Stimulated activated CD4-positive, alpha-beta T cell treated with anti-CD3 and anti-CD28 coated beads, Interleukin-4, amount 100 ng/mL, for 4 hours (primary cell): ENCODE measurements at places on chromosomes 6 and 20.

- DNase-seq, result no peak
Observed at GRCh38 chr6:24740861-24741260, 21.9 kb upstream of the C6orf62 start.

DNA sequence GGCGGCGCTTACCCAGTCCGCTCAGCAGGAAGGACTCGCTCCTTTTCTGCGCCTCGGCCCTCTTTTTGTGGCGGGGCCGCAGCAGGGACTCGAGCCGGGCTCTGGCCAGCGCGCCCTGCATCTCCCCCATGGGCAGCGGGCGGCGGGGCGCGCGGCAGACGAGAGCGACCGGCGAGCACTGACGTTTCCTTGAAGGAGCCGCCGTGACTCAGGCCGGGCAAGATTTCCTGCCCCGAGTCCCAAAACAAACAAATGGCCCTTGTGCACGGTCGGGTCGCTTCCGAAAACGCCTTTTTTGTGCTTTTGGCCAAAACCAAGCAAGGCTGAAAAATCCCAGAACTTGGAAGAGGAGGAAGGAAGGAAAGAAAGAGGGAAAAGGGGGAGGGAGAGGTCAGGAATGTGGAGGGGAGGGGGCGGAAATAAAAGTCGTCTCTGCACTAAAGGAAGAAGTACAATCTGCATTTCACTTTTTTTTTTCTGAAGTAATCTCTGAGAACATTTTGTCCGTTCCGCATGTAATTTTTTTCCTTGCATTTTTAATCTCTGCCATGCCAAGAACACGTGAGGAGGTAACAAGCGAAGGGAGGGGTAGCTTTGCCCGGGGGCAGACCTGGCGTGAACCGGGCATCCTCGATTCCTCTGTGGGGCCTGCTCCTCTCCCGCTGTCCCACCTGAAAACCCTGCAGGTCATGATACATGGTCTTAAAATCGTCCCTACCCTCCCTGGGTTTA lies 123.3 kb upstream of the SLC2A12 start:
- peak; percentile 44 for DNase-seq

- no peak for DNase-seq
Observed at GRCh38 chr6:4380881-4381281, 245.5 kb upstream of the ECI2 start.

DNA sequence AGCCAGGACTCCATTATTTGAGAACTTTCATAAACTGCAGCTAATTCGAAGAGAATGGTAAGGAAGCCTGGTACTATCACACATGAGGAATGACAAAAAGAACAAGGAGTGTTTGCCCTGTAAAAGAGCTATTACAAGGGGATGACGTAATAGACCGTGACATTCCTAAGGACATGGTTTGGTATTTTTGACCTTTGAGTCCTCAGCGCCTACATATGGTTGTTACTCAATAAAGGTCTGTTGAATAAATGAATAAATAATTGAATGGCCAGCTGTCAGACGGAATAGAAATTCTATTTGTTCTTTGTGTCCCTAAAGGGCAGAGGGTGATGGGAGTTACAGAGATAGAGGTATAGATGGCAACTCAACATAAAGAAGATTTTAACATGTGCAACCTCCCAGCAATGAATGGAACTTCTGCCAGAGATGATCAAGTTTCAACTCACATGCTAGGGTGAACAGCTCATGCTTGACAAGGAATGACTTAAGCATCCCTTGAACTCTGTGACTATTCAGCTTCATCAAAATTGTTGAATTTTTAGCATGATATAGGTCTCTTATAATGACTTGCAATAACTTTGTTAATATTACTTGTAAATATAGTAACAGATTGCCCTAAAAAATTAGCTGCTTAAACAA lies 115.4 kb downstream of the TENT5A start:
- no peak for DNase-seq

GRCh38 chr20:47971058-47971791 lies 185.9 kb upstream of the SULF2 start:
- no peak for DNase-seq

DNA sequence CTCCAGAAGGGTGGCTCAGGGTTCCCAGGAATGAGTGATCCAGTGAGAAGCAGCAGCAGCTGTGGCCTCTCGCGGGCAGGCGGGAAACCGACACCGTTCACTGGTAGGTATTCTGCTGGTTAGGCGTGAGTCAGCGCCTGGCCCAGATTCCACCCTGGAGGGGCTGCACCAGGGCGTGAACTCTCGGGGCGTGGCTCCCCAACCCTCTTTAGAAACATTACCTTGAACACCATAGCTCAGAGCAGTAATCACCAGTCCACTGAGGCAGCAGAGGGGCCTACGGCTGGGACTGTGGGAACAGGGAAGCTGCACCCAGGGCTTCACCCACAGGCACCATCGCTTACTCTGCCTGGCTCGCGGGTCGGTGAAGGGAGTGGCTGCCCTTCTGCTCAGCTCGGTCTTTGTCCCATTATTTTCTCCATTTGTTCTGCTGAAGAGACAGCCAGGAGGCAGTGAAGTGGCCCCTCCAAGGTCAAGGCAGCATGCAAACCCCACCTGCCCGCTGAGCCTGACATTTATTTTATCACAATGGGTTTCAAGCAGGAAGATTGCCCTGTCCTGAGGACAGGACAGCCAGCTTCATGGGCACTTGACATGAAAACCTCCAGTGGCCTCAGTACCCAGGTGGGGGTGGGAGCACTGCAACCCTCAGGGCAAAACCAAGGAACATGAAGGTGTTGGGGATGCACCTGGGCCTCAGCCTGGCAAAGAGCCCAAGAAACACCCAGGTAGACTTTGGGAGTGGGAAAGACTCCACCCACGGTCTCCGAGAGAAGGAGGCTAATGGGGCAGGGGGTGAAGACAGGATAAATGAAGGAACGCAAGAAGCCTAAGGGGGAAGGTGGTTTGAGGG lies 51.0 kb upstream of the CD93 start:
- no peak for DNase-seq

GRCh38 chr6:165884813-165885765 lies 222.0 kb upstream of the PDE10A start:
- peak; percentile 54 for DNase-seq

DNA sequence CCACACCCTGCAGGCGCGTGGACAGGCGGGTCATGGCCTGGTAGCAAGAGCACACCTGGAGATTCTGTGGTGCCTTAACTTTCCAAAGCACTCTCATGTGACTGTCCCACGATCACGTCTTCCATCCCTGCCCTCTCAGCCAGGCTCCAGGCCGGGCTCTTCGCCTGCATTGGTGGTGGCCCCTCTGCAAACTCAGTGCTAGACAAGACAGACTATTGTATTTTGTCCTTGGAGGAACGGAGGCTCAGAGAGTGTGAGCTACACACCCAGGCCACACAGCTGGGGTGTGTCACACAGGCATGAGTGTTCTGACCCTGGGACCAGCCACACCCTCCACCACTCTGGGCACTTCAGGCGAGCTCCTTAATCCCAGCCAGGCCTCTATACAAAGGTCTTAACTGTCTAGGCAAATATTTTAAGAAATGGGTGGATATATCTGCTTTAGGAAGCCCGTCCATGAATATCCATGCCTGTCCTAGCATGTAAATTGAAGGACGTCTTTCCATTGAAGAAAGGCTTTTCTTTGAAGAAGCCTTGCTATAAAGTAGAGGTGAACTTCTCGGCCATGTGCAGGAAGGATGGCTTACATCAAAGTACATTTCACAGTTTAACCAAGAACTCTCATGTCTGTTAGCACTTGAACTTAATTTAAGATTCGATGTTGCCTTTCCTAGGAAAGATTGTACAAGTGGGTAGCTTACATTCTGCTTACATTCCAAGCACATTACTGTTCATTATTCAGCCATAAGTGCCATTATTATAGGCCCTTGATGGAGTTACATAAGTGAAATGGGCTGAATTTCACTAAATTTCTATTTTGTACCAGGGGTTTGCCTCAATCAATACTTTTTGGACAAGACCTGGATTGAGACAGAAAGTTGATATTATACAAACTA lies 263.9 kb downstream of the DLL1 start:
- no peak for DNase-seq

GRCh38 chr6:52704060-52704459 lies 33.1 kb downstream of the TMEM14A start:
- no peak for DNase-seq

DNA sequence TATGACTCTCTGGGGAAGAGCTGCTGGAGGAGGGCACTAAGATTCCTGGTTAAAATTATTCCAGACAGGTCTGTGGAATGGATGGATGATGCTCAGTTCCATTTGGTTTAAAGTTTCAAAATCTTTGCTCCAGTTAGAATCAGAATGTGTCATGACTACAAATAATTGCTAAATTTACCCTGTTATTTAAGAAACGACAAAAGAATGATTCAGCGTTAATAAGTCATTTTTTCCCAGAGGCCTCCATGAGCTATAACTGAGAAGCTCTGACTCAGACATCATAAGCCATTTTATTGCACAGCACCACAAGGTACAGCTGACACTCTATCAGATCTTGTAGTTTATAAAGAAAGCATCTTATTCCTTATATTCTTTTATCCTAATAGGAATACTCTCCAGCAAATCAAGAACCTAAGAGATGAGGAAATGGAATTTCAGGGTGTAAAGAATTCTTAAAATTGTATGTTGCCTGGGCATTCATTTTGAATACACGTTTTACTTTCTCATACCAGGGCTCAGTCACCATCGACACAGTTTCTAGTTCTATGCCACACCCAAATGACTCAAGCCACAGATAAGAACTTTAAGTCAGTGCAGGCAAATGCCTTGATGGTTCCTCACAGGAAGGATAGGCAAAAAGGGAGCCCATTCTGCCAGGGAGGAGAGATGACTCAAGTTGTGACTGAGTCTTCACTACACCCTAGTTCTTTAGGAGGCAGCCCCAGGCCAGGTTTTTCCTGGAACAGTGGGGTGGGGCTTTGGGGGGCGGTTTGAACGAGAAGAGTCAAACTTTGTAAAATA lies 636.0 kb downstream of the MMUT start:
- no peak for DNase-seq
